ENCODE measurements at places on chromosomes 7 and 10. TPM values are rescaled to one million over a fixed set of nuclear protein-coding genes. Genes with fewer than 3 reads are reported as not detected.
A peak's percentile ranks its signal among the peaks of the same experiment; 100 is the strongest.

AP5Z1 gene
- total RNA-seq, result 23.3 TPM

KCNIP2 gene
- total RNA-seq, result 20.6 TPM

HBP1 gene
- total RNA-seq, result 269 TPM

MGMT gene
- 34.1 TPM for total RNA-seq

SEMA3D gene
- total RNA-seq, result 7.0 TPM

DNA sequence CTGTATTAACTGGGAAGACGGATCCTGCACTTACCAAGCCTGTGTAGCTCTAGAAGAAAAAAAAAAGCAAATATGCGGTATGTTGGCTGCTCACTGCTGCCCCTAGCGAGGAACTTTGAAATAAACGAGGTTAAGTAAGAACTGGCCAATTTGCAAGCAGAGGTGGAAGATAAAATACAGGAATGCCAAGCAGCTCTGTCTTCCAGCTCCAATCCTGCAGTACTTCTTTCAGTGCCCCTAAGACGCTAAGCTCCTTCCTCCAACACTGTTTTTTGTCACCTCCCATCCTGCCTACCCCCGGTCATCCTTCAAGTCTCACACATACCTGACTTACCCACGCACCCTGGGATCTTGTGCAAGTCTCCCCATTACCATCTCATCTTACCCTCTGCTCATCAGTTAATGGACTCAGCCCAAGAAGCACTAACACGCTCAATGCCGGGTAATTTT, 809 bp downstream of the C10orf143 start:
- DNase-seq, result peak; percentile 59

- no peak for DNase-seq
Measured at GRCh38 chr10:44755481-44755880, 155.7 kb upstream of the TMEM72 start.

DNA sequence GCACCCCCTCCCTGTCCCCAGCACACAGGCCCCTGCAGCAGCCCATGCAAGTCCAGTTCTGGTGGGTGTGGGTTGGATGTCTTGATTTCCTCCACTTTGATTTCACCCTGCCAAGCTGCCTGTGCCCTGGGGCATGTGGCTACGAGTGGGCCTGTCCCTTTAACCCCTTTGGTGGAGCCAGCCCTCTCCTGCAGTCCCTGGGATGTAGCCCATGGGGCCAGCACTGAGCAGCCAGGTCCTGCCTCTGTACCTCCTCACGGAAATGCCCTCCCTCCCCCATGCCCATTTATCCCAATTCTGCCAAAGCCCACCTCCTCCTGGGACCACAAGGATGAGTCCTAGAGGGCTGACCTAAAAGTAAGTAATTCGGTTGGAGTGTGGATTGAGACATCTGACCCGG, 11.9 kb downstream of the COL13A1 start:
- no peak for DNase-seq

- no peak for DNase-seq
Measured at GRCh38 chr10:103598654-103599115, 105.2 kb downstream of the NEURL1 start.

DNA sequence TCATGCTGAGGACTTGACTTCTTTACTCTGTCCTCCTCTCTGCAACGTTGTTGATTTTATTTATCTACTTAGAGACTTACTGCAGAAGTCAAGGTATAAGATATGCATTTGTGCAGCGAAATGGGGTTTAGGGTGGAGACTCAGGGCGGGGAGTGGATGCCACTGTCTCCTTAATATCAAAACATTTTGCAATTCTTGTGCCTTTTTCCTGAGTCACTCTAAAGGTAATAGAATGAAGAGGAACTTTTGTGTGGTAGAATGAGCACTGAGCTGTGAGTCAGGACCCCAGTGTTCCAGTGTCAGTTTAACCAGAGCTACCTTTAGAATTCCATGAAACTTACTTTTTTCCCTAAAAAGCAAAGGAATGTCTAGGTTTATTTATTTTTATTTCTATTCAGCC, 78.2 kb downstream of the VTI1A start:
- no peak for DNase-seq

- DNase-seq, result peak; percentile 45
Measured at GRCh38 chr10:132306864-132307751, 642 bp downstream of the STK32C start.

DNA sequence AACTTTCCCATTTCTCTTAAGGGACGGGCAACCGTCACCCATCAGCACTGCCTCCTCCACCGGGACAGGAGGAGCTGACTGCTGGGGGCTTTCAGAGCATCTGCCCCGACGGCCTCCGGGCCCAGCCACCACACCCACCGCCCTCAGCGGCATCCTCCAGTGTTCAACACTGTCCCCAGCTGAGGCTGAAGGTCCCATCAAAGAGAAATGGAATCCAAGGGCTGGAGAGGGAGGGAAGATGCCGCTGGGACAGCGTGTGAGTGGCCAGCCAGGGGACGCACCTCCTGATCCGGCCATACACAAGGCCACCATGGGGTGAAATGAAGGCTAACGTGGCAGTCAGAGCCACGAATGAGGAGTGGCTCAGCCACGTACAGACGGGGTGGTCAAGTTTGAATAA, 153.6 kb upstream of the PPP2R2D start:
- no peak for DNase-seq

DNA sequence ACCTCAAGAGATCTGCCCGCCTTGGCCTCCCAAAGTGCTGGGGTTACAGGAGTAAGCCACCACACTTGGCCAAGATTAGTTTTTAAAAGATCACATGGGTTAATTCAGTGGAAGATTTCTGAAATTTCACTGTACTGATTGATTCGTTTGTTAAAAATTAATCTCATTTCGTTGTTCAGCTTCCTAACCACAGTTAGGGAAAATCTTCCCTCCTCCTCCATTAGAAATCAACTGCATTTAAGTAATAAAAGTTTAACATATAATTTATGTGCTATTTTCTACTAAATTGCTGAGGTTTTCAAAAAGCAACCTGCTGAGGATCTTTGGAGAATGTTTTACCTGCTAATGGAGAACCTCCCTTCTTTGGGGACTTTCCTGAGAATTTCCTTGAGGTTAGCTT, 522.4 kb downstream of the GATA3 start:
- no peak for DNase-seq

DNA sequence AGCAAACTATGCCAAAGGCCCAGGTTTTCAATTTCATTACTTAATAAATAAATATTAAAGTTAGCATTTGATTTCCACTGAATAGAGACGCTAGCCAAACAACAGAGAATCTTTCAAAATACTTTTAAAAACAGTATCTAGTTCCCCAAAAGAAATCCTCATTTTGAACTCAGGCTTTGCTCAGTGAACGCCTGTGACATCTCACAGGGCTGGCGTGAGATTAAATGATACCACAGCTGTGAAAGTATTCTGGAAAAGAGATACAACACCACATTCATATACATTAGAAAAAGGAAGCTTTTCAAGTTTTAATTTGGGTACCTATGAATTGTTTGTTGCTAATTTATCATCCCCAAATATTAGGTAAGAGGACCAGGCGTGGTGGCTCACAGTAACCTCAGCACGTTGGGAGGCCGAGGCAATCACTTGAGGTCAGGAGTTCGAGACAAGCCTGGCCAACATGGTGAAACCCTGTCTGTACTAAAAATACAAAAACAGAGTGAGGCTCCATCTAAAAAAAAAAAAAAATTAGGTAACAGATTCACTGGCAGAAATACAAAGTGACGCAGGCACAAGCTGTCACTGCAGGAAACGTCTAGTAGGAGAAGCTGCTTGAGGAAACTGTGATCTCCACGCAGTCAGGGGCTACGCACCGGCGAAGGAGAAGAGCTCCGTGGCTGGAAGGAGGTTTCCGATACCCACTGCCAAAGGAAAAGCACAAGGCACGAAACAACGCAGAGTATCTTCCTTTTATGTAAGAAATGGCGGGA, 50.0 kb downstream of the AMZ1 start:
- DNase-seq, result no peak

- DNase-seq, result no peak
Measured at GRCh38 chr10:118259288-118259906, 82.7 kb downstream of the FAM204A start.

GRCh38 chr10:121615836-121616235, 17.6 kb upstream of the FGFR2 start:
- no peak for DNase-seq

DNA sequence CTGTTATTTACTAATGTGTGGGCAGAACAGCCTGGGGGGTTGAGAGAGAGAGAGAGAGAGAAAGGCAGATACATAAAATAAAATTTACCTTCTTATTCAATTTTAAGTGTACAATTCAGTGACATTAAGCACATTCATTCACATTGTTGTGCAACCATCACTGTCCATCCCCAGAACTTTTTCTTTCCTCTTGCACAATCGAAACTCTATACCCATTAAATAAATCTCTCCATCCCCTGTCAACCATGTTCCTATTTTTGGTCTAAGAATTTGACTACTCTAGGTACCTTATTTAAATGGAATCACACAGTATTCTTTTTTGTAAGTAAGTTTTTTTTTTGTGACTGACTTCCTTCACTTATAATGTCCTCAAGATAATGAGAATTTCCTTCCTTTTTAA, 181.6 kb downstream of the SND1 start:
- no peak for DNase-seq

- DNase-seq, result no peak
Measured at GRCh38 chr7:70415179-70415972, 716.6 kb upstream of the GALNT17 start.

DNA sequence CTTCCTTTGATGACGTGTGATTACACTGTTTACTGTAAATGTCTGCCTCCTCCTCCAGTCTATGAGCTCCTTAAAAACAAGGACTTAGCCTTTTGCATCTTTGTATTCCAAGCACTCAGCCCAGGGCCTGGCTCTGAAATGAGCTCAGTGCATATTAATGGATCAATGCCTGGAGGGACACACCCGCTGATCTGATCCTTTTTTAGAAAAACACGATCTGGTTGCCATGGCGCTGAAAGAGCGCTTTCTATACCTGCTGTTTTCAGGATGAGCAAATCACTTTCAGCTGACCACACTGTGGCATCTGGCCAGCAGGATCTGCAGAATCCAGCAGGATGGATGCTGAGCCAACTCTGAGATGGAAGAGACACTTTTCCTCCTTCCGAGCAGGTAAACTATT, 37.8 kb upstream of the GARS1 start:
- peak; percentile 94 for DNase-seq

DNA sequence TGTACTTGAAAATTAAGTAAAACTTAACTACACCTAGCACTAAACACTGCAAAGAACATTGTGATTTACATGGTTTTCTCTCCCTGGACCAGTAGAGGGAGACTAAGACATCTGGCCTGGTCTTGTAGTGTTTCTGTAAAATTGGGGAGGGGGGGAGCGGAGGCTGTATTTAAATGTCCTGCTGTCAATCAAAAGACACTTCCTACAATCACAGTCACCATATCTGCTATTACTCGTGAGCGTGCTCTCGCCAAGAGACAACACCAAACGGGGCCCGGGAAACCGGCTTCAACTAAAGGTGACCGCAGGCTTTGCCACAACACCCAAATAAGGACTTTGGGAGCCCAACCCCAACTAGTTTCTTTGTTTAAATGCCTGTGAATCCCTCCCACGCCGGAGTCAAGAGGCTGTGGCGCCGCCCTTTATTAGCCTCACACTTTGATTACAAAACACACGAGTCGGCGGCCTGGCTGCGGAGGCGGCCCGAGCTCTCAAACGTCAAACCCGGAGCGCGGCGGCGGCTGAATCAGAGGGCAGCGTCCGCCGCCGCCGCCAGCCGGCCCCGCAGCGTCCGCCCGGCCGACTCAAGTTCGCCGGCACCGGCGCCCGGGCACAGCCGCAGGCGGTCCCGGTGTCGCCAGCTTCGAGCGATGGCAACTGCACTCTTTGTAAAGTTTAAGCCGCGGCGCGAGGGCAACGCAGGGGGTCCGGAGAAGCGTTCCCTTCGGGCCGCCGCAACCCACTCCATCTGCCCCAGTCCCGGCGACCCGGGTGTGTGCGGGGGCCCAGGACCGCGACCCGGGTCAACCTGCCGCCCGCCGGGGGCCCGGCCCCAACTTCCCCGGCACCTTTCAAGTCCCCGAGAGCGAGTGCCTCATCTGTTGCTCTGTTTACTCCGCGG, 1.3 kb downstream of the KDM7A start:
- peak; percentile 88 for DNase-seq

GRCh38 chr10:103145860-103146466, 47.1 kb downstream of the NT5C2 start:
- peak; percentile 25 for DNase-seq

DNA sequence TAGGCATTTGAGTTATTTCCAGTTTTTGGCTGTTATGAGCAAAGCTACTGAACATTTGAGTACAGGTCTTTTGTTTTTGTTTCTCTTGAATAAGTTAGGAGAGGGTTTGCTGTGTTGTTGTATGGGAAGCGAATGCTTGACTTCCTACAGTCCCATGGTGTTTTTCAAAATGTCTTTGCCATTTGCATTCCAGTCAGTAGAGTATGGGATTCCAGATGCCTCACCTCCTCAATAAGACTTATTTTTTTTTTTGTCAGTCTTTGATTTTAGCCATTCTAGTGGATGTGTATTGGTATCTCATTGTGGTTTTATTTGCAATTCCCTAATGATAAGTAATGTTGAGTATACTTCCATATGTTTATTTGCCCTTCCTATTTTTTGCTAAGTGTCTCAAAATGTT, 19.4 kb downstream of the CDK13 start:
- DNase-seq, result no peak

DNA sequence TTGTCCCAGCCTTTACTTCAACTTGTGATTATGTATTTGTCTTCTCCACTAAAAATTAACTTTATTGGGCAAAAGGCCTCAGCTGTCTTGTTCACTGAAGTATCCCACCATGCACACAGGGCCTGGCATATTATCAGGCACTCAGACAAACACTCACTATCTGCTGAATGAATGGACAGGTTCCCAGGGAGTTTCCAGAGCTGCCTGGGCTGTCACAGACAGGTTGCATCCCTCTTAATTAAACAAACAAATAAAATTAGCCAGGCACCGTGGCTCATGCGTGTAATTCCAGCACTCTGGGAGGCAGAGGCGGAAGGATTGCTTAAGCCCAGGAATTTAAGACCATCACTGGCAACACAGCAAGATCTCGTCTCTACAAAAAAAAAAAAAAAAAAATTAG, 1.5 kb upstream of the TSPAN14 start:
- DNase-seq, result no peak

All from breast epithelium (tissue), 4 donors.